ENCODE measurements at places on chromosomes 13 and 19.

DNA sequence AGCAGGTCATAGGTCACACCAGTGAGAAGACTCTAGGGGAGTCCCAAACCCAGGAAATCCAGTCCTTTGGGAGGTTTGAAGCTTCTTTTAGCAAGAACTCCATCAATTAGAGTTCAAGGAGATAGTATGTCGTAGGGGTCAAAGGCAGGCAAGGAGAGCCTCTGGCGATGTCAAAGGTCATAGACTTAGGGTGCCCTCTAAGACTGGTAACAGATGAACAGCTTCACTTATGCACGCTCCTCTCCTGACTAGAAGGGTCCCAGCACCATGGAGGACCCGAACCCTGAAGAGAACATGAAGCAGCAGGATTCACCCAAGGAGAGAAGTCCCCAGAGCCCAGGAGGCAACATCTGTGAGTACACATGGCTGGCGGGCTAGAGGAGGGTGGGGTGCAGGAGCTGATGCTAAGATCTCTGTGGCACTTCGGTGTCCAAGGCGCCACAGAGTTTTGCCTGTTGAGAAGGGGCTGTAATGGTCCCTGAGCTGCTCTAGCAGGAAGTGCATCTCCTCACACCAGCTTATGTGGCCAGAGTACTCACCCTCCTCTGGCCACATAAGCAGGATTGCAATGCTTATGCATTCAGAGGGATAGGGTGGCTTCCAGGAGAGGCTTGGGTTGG lies 557 bp downstream of the ZNF576 start:
- no peak for DNase-seq

- no peak for DNase-seq
Measured at GRCh38 chr19:50505856-50506611, 5.0 kb downstream of the JOSD2 start.

DNA sequence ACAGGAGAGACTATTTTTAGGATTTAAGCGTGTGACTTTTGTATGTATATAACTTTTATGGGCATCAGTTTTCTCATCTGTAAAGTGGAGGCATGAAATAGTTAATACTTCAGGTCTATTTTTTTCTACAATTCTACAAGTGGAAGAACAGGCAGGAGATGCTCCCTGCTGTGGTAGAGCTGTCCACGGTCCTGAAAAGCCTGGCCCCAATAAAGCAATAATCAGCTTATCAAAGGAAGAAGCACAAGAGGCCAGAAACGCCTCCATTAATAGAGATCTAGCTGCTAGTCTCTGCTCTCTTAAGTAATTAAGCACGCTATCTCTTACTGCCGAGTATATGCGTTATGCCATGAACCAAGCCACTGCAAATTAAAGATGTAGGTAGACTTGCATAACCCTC lies 28.0 kb upstream of the WASF3 start:
- DNase-seq: no peak

- DNase-seq: no peak
Measured at GRCh38 chr19:30469774-30470173, 97.6 kb downstream of the ZNF536 start.

DNA sequence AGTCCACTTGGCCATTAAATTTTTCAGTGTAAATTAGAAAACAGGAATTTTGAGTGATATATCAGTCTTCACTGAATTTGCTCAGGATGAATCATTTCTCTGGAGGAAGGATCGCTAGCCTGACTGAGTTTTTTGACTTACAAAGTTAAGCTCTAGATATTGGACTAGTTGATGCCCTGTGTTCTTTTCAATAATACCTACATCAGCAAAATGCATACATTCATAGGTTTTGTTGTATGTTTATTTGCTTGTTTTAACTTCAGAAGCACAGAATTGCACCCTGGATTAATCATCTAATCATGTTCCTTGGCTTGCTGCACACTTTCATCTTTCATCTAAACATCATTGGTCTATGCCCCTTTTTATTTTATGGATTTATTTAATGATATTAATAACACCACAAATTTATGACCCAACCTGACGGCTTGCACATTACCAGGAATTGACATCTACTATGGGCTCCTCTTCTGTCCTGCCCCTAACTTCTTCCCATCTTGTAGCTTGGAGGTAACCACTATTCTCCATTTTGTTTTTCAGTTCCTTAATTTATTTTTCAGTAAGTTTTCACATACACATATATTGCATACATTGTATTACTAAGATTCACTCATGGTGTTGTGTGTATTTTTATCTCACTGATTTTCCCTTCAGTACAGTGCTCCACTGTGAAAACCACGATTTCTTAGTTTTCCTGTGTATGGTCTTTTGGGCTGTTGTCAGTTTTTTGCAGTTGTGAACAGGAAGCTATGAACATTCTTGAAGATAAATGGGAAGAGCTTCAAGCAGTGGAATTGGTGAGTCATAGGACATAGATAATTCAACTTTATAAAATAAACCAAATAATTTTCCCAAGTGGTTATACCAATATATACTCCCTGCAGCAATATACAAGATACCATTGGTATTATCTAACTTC lies 23.3 kb downstream of the COMMD6 start:
- DNase-seq: no peak

- DNase-seq: no peak
Measured at GRCh38 chr13:109764470-109765291, 21.7 kb downstream of the IRS2 start.

GRCh38 chr19:7645163-7645562 lies 8.3 kb downstream of the STXBP2 start:
- no peak for DNase-seq

- no peak for DNase-seq
Measured at GRCh38 chr19:53659292-53659691, 27.5 kb downstream of the DPRX start.

GRCh38 chr19:58229255-58229639 lies 533 bp downstream of the ZNF544 start:
- no peak for DNase-seq

- DNase-seq: no peak
Measured at GRCh38 chr19:45752639-45753038, 16.4 kb downstream of the SIX5 start.

GRCh38 chr13:94323764-94324758 lies 155.4 kb downstream of the DCT start:
- no peak for DNase-seq

DNA sequence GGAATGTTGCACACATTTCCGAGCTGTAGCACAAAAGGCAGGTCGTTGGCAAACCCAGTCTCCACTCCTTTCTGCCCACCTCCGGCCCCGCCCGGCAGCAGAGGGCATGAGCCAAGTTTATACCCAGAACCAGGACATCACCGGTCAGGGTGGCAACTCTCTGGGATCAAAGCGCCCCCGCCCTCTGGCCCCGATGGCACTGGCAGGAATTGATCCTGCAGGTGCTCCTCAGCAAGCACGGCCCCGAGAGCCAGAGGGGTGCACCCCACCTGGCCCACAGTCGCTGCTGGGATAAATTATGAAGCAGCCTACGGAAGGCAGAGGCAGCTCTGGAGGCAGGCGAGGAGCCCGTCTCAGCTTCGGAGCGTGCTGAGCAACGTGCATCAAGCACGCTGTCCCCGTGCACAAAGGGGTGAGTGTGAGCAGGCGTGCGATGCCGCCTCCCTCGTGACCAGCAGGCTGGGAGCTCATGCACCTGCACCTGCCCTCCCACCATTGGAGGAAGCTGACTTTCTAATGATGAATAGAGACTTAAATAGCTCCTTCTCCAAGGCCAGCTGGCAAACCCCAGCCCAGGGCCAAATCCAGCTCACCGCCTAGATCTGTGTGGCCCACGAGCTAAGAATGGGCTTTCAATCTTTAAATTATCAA lies 25.7 kb downstream of the SHC2 start:
- DNase-seq: no peak

DNA sequence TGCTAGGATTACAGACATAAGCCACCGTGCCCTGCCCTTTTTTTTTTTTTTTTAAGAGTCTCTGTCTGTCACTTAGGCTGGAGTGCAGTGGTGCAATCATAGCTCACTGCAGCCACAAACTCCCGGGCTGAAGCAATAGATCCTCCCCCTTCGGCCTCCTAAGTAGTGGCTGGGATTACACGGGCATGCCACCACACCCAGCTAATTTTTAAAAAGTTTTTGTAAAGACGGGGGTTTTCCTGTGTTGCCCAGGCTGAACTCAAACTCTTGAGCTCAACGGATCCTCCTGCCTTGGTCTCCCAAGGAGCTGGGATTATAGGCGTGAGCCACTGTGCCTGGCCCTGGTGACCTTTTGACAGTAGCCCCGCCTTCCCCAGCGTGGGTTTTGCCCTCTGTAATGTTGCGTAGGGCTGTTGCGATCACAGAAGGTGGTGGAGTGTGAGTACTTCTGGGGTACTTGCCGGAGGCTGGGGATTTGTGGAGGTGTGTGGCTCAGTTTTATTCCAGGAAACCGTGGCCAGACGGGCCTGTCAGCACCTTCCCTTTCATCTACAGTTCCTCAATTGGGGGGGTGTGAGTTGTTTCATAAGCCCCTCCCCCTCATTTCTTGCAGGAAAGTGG lies 11.6 kb upstream of the RETN start:
- peak; percentile 51 for DNase-seq

GRCh38 chr19:37304190-37304883 lies 66.6 kb upstream of the ZNF527 start:
- no peak for DNase-seq

DNA sequence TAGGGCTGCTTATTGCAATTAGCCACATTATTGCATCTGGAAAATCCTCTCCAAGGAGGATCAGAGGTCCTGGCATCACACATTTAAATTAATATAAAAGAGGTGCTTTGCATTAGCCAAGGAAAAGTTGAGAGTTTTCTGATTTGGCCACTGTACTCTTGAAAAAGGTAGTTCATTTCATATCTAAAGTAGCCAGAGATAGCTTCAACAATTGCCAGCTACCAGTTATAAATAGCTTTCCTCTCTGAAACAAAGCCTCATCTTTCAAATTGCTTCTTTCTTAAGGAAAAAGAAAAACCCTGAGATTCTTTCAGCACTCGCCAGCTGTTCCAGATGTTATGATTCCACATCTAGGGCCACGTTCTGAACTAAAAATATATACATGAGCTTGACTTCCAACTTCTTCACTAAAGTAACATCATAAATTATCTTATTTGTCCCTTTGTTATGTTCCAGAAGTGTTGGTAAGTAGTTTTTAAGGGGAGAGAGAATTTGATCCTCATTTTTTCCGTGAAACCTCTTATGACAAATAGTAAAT lies 69.6 kb downstream of the ERCC5 start:
- DNase-seq: no peak

GRCh38 chr13:42239161-42239560 lies 32.8 kb upstream of the AKAP11 start:
- DNase-seq: no peak

DNA sequence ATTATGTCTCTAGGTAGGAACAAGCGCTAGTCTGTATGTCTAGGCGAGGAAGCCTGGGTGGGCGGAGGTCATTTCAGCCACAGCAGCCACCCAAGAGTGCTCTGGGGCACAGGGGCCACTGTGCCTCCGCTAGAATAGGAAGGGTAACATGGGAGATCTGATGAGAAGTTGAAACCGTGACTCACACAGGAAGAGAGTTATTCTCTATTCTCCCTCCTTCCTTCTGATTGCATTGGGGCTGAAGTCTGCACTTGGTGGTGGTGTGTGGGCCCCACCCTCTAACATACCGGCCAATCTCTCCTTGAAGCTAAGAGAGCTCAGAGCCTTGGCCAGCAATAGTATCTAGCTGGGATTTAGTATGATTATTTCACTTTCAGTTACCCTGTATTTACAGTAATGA lies 20.3 kb upstream of the GGACT start:
- DNase-seq: no peak

GRCh38 chr19:4578552-4579248 lies 19.2 kb upstream of the SEMA6B start:
- no peak for DNase-seq

- no peak for DNase-seq
Measured at GRCh38 chr13:35984776-35985453, 146.3 kb downstream of the DCLK1 start.

GRCh38 chr13:46515803-46516202 lies 37.2 kb upstream of the LRCH1 start:
- no peak for DNase-seq

- DNase-seq: no peak
Measured at GRCh38 chr13:98267080-98267912, 90.2 kb upstream of the RNF113B start.

GRCh38 chr13:46495651-46496050 lies 57.3 kb upstream of the LRCH1 start:
- no peak for DNase-seq

GRCh38 chr13:49214917-49215376 lies 5.2 kb upstream of the MLNR start:
- DNase-seq: peak; percentile 18

DNA sequence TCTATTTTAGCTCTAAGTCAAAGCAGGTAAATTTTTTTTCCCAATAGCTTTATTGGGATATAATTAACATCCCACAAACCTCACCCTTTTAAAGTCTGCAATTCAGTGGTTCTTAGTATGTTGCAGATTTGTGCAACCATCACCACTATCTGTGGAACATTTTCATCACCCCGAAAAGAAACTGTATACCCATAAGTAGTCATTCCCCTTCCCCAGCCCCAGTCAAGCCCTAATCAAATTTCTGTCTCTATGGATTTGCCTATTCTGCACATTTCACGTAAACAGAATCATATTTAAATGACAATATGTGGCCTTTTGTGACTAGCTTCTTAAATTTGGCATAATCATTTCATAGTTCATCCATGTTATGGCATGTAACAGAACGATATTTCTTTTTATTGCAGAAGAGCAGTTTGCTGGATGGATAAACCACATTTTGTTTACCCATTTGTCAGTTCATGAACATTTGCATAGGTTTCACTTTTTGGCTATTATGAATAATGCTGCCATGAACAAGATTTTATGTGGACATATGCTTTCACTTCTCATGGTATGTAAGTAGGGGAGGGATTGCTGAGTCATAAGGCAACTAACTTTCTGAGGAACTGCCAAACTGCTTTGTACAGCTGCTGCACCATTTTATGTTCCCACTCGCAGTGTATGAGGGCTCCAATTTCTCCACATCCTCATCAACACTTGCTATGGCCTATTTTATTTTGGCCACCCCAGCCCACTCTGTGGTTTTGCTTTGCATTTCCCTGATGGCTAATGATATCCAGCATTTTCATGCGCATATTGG lies 10.9 kb downstream of the SLC46A3 start:
- no peak for DNase-seq

DNA sequence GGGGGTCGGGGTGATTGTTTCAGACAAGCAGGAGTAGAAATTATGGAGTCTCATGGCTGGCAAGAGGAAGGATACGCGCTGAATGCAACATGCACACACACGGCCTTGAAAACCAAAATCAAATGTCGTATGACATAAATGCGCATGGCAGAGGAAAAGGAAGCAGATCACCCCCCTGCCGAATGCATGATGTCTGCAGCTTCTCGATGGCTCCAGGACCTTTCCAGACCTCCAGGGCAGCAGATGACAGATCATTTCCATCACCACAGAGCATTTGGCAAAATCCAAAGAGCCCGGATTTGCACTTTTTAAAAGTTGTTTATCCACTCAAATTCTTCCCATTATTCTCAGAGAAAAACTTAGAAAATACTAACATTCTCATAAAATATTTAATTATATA lies 211.7 kb downstream of the NHLRC3 start:
- no peak for DNase-seq

GRCh38 chr19:27765912-27766725 lies 1446.8 kb downstream of the UQCRFS1 start:
- DNase-seq: no peak

Measured in stimulated activated CD8-positive, alpha-beta memory T cell treated with anti-CD3 and anti-CD28 coated beads, Interleukin-7, amount 100 ng/mL, for 48 hours (primary cell).